Bronchial epithelial cell (primary cell): ENCODE measurements at places on chromosomes 13 and 19.
A peak's percentile ranks its signal among the peaks of the same experiment; 100 is the strongest.

GRCh38 chr13:51234676-51235075 is 12.5 kb downstream of the FAM124A start:
- DNase-seq, result no peak

- no peak for DNase-seq
Measured at GRCh38 chr13:41970022-41970421, 9.1 kb upstream of the VWA8 start.

DNA sequence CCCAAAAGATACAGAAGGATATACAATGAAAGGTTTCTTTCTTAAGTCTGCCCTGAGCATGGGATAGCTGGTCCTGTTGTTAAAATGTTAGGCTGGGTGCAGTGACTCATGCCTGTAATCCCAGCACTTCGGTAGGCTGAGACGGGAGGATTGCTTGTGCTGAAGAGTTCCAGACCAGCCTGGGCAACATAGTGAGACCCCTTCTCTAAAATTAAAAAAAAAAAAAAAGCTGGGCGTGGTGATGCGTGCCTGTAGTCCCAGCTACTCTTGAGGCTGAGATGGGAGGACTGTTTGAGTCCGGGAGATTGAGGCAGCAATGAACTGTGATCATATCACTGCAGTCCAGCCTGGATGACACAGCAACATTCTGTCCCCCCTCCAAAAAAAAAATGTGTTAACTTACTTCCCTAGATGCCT is 52.5 kb upstream of the SHKBP1 start:
- DNase-seq, result no peak

- no peak for DNase-seq
Measured at GRCh38 chr19:41932259-41932719, 4.0 kb upstream of the ERFL start.

DNA sequence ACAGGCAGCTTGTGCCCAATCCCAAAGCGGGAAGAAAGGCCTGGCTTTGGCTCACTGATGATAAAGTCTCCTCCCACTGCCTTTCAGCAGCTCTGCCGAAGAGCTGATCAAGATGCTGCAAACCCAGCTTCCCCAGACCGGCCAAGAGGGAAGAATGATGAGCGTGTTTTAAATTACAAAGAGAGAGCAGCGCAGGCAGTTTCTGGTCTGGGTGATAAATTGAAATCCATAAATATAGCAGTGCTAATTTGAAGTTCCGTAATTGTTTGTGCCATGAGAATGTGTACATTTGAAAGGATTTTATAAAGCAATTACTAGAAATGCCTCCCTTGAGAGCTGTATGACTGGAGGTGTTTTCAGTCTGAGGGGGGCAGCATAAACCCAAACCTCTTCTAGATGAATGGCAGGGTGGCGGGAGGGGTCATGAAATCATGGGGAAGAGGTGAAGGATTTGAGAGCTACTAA is 171.8 kb downstream of the STK24 start:
- no peak for DNase-seq

GRCh38 chr13:58858870-58859371 is 1227.4 kb downstream of the PCDH17 start:
- no peak for DNase-seq

DNA sequence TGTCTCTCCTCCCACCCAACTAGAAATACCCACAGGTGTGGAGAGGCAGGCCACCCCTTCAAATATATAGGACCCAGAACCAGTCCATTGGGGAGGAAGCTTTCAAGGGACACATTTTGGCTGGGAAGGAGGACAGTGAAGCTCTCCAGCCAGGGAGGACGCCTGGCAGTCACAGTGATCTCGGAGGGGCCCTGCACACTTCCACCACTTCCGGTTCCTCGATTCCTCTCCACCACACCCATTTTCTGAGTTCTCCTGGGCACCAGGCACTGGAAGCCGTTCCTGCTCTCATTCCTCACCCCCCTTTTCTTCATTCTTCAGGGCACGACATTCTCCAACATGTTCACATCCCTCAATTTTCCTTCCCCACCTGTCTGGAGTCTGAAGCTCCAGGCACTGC is 30.4 kb upstream of the CEACAM21 start:
- DNase-seq, result no peak

DNA sequence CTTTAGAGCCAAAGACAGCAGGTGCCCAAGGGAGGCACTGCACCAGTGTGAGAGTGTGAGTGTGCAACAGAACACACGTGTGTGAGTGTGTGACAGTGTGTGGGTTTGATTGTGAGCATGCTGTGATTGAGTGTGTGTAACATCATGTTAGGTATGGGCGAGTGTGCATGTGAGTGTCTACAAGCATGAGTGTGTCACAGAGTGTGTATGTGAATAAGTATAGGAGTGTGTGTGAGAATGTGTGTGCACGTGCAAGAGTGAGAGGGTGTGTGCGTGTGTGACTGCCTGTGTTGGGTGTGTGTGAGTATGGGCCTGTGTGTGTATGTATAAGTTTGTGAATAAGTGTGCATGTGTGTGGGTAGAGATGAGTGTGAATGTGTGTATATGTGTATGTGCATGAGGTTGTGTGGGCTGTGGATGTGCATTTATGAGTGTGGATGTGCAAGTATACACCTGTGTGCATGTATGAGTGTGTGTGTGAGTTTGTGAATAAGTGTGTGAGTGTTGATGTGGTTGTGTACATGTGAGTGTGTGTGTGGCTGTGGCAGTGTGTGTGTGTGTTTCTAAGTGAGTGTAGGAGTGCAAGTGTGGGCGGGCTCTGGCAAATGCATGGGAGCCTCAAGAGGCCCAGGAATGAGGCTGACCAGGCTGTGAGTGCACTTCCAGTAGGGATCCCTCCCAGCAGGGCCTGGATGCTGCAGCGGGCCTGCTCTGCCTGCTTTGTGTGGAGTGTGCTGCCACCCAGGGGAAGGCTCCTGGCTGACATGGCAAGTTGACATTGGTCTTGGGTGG is 198.4 kb downstream of the COL4A1 start:
- peak; percentile 72 for DNase-seq

DNA sequence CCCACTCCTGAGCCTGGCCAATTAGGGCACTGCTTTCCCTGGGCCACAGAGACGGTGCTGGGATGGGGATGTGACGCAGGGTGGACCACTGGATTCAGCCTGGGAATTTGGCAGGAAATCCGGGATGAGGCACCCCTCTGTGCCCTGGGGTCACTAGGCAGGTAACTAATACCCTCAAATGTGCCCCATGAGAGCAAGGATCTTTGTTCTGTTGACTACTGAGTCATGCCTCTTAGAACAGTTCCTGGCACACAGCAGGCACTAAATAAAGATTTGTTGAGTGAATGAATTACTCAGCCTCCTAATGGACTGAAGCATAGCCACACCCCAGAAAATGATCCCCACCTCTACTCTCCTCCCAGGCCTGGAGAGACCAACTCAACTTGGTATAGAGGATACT is 15.9 kb downstream of the OPA3 start:
- peak; percentile 97 for DNase-seq

- DNase-seq, result no peak
Measured at GRCh38 chr19:906480-906879, 6.5 kb downstream of the R3HDM4 start.

DNA sequence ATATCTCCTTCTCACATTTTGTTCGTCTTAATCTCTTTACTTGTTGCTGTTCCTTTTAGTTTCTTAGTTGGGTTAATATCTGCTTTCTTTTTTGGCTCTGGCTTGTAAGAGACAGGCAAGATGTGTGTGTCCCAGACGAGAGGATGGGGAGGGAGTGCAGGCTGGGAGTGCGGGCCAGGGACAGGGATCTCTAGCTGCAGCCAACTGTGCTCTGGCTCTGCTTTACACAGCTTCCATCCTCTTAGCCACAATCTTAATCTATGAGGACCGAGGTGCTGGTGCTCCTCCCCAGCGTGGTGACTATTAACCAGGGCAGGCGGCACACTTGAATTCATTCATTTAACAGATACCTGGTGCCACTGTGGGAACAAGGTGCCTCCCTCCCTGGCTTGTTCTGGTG is 70.9 kb upstream of the WASF3 start:
- DNase-seq, result no peak

DNA sequence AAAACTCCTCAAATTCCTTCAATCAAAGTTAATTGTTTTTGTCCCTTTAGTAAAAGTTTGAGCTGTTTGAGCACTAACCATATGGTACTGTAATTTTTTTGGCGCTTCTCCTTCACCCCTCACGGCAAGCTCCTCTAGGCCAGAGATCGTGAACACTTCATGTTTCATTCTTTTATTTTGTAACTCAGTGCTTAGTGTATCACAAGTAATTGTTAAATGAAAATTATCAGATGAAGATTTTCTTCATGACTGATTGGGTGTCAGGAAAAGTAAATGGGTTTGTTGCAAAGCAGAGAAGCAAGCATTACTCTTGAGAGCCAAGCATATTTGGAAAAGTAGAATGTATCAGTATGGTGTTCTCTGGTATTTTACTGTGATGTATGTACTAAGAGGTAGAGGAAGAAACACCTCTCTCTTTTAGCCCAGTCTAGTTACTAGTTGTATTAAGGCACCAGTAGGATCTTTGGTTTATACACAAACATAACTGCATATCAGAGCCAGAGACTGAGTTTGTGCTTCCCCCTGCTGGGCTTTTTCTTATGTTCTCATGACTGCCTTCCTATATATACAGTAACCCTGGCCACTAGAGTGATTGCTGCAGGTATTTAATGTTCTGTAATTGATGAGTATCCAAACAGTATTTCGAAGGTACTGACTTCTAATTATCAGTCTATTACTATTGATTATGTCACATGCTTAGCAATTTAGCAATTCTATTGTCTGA is 202.3 kb upstream of the KLHL1 start:
- DNase-seq, result peak; percentile 67

DNA sequence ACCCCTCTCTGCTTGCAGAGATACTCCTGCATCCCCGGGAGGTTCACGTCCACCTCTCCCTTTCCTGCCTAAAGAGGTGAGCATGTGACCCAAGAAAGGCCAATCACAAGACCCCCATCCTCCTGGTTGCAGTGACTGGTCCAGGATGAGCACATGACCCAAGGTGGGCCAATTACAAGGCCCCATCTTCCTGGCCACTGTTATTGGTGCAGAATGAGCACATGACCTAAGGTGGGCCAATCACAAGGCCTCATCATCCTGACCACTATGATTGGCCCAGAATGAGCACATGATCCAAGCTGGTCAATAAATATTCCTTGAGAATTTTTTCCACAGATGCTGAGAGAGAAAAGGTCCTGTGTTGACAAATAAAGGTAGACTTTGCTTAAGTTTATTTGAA is 350.7 kb downstream of the EFNB2 start:
- DNase-seq, result no peak

DNA sequence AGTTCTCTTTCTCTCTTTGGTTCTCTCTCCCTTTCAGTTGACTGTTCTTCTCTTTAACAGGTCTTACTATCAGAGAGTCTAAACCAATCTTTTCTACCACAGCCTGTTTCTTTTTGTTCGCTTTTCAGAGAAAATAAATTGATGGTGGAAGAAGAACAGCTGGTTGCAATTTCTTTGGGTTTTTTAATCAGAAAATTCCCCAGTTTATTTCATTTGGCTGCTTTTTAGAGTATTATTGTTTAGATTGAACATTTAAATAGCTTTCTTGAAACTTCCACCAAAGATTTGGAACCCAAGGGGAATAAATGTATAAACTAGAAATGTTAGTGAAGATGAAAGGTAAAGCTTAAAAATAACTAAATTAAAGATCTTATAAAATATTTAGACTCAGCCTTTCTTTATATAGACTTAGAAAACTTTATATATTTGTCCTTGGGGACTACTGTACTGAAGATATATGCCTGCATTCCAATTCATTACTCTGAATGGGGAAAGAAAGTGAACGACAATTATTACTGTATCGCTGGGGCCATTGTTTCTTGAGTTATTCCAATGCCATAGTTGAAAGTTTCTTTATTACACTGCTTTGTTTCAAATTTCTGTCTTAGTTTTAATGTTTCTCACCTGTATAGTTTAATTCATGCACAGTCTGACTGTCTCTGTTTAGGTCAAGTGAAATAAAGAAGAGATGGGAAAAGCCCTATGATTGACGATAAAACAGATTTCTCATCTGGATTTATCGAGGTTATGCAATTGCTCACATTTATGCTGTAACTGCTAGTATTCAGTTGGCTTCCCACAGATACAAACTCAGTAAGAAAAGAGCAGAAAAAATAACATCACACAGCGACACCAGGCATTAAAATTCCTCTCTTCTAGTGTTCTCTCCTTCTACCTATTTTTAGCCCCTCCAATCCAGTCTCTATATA is 169.4 kb upstream of the CSNK1A1L start:
- DNase-seq, result no peak

GRCh38 chr13:61110732-61111131 is 304.9 kb downstream of the PCDH20 start:
- DNase-seq, result peak; percentile 22

DNA sequence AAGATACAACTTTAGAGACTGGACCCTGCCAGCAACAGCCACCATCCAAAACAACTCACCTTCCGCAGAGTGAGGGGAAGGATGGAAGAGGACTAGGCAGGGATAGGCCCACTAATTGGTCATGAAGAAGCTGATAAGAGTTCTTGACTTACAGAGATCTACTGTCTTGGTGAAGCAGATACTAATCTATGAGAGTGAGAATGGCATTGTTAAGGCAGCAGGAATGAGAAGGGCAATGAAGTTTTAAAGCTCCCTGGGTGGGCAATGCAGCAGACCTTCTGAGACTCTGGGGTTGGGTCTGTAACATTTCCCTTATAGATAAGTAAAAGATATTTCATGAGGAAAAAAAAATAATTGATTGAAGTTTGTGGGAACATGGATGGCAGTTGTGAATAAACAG is 63.7 kb downstream of the KLF12 start:
- DNase-seq, result no peak

DNA sequence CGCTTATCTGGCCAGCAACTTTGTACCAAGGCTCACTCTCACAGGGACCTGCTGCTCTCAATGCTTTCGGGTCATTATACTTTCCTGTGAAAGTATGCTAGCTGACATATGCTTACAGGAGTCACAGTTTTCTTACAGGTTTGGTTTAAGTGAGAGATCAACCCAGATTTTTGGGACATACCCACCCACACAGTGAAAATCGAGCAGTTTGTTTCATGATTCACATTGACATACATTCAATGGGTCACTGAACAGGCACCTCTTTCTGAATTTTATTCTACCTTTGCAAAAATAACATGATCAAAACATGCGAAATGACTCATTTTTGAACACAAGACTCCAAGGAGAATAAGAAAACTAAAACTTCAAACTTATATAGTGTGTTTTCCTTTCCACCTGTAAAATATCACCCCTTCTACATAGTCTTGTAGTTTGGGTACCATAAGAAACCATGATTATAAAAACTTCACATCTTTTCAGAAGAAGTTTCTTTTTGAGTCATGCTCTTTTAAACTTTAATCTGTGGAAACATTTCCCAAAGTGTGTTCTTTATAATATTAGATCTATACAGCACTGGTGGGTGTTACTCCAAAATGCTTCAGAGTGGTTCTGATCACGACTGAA is 44.3 kb upstream of the TEX29 start:
- no peak for DNase-seq

- DNase-seq, result no peak
Measured at GRCh38 chr19:10975374-10976130, 14.7 kb downstream of the SMARCA4 start.

DNA sequence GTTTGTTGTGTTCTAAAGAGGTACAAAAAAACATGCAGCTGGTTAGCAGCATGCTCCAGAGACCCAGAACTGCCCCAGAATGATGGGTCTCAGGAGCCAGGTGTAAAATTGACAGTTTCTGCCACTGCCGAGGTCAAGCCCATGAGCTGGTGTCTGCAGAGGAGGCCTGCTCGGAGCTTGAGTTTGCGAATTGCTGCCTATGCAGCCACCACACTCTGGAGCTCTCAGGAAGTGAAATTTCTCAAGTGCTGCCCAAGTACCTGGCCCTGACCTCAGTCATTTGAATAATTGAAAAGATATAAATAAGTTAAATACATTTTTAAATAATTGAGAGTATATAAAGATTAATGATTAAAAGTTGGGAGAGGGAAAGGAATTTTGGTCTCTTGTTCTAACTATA is 66.4 kb downstream of the ZAR1L start:
- no peak for DNase-seq
